ENCODE measurements at places on chromosomes 6 and 20. TPM values are rescaled to one million over a fixed set of nuclear protein-coding genes. Genes with fewer than 3 reads are reported as not detected.

Gene HLA-G
- 1.4 TPM for total RNA-seq

Gene CD164
- total RNA-seq: 180 TPM

Gene HLA-DOB
- total RNA-seq: 2.1 TPM

Gene RSPH9
- total RNA-seq: not detected

Data from activated naive CD8-positive, alpha-beta T cell treated with anti-CD3 and anti-CD28 coated beads for 36 hours (primary cell).